SJSA1 (cell line): ENCODE measurements at places on chromosomes 3 and 15.
A peak's percentile ranks its signal among the peaks of the same experiment; 100 is the strongest.

DNA sequence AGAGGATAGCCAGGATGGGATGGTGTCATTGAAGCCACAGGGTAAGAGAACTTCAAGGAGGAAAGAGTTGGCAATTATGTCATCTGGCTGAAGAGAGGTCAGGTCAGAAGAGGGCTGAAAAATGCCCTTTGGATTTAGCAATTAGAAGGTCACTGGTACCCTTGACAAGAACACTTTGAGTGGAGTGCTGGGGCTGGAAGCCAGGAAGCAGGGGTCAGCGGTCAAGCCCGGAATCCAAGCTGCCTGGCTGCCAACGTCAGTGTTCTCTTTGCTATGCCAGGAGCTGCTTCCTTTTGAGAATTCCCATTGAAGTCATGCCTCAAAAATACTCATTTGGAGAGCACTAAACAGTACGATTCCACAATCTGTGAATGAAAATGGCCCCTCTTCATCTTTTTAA, 386.5 kb downstream of the SHQ1 start:
- DNase-seq: no peak

DNA sequence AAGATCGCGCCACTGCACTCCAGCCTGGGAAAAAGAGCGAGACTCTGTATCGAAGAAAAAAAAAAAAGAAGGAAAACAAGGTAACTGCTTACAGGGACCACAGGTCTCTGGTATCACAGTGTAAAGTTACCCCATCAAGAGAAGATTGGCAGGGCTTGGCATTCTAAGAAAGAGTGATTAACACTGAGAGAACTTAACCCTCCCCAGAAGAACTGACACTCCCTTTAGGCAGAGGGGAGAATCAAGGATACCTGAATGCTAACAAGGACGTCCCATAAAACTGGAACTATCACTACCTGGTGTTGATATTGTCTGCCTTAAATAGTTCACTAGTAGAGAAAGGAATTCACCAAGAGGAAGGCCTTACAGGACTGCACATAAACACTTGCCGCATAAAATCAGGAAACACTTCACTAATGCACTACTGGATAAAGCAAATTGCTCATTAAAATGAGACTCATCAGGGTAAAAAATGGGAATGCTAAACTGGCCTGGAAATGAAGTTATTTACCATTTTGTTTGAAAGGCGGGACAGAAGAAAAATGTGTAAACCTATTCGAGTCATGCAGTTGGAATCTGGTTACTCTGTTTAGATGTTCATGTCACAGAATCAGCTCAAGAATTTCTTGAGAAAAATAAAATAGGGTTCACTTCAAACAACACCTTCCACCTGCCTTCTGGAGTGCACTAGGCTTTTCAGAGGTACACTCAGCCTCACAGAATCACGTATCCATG, 121.6 kb downstream of the FOXP1 start:
- no peak for DNase-seq

GRCh38 chr3:139629033-139629432, 48.7 kb downstream of the NMNAT3 start:
- DNase-seq: no peak

- DNase-seq: no peak
Observed at GRCh38 chr3:115428841-115429240, 194.5 kb upstream of the GAP43 start.

- DNase-seq: no peak
Observed at GRCh38 chr3:160291290-160291908, 66.2 kb downstream of the C3orf80 start.

GRCh38 chr3:99108508-99108907, 207.0 kb upstream of the DCBLD2 start:
- no peak for DNase-seq

- no peak for DNase-seq
Observed at GRCh38 chr3:147336543-147337278, 69.6 kb downstream of the ZIC4 start.

- DNase-seq: no peak
Observed at GRCh38 chr15:81914734-81915256, 131.0 kb downstream of the MEX3B start.

- DNase-seq: no peak
Observed at GRCh38 chr15:87735522-87735921, 521.0 kb downstream of the NTRK3 start.

GRCh38 chr3:27596334-27596841, 112.2 kb upstream of the SLC4A7 start:
- peak; percentile 76 for DNase-seq

DNA sequence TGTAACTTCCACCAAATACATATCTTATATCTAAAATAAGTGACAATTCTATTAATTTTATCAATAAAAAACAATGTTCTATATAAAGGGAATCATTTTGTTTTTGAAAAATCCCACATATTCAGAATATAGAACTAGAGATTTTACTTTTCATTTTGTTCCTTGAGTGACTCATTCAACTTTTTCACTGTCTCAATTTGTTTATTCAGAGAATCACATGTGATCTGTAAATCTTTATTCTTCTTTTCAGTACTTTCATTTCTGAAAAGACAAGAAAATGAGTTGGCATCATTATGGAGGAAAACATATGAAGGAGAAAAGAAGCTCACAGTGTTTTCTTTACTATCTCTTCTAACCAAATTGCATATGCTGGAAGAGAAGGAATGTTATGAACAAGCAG, 35.0 kb downstream of the CIP2A start:
- DNase-seq: no peak

DNA sequence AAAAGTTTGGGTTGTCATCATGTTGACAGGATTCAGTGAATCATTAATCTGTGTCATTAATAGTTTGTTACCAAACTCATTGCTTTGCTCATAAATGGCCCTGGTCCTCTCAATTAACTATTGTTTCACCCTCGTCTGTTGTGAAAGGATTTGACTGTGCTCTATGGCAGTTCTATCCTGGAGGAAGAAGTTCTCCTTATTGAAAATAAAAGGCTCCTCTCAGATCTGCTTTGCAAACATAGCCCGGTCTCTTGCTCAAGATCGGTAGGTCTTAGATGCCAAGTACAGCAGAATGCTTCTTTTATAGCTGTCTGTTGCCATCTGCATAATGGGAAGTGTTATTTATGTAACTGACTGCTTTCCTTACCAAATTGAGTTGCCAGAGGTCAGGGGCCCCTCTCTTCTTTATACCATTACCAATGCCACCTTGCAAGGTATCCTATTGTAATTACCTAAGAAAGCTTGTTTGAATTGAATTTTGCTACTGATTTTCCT, 146.5 kb downstream of the EBLN2 start:
- no peak for DNase-seq

- no peak for DNase-seq
Observed at GRCh38 chr15:75037685-75038084, 14.3 kb downstream of the PPCDC start.

DNA sequence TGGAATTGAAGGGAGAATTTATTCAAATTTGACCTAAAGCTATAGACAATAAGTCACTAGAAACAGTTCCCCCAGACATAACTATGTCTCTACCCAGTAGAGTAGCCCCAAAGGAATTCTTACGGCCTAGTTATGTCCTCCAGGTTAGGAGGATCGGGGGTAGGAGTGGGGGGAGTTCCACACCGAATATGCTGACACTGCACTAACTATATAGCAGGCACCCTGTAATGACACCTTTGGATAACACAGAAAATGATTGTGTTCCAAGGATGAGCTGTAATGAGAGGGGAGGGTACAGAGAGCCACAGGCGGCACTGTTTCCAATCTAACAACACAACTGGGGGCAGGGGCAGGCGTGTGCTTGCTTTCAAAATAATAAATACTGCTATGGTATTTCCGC, 376.2 kb upstream of the RORA start:
- DNase-seq: no peak

- DNase-seq: no peak
Observed at GRCh38 chr15:64070106-64070505, 23.5 kb downstream of the CIAO2A start.

DNA sequence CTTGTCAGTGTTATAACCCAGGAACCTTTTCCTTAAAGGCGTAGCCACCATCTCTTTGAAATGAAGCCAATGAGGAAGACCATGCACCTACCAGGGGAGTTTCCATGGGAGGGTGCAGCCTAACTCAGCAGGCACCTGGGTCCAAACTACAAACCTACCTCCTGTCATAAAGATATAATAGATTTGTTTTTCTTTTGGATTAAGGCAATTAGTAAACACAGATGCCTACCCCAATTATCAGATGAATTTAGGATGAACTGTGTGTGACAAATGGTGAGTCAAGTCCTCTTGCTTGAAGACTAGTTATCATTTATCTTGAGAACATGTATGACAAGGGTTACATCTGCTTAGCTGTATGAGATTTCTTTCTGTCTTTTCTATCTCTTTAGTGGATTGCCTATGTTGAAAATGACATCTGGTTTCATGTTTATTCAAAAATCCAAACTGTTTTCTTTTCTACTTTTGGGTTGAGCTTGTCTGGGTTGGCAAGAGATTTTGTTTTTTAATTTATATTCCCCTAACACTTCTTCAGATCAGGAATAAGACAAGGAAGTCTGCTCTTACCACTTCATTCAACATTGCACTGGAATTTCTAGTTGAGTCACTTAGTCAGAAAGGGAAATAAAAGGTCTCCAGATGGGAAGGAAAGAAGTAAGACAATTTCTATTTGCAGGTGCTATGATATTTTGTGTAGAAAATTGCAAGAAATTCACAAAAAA, 149.9 kb downstream of the NEK10 start:
- no peak for DNase-seq

GRCh38 chr15:49741712-49742111, 120.9 kb downstream of the DTWD1 start:
- DNase-seq: no peak

- no peak for DNase-seq
Observed at GRCh38 chr3:195013411-195014361, 257.3 kb downstream of the XXYLT1 start.

DNA sequence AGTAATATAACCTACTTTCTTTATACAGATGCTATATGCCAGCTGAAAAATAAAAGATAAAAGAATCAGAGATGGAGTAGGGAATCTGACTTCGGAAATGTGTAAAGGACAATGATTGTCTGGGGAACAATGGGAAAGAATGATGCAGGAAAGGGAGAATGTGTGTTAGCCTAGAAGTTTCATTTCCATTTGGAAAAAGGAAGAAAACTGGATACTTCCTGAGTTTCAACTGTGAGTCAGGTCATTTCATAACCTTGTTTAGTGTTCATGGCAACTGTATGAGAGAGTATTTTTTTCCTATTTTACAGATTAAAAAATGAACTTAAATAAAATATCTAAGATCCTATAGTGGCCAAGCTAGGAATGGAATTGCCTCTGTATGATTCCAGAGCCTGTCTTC, 261.3 kb upstream of the NECTIN3 start:
- DNase-seq: no peak

DNA sequence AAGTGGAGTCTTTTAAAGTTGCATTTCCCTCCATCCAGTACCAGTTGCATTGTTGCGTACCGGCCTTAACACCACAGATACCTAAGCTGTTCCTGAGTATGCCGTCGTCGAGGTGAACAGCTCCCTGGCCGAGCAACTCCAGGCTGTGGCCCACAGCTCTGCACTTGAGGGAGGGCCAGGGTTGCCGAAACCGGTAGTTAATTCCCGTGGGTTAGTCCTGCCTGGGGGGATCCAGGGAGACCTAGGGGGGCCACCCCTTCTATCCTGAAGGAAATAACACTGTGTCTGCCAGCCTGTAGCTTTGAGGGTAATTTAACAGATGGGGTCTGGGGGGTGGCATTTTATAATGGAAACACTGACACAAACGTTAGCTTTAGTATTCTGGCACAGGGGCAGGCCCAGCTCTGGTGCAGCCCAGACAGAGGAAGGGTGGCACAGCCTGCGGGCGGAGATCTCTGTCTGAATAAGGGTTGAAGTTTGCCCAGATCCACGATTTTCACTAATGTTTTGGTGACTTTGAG, 60.8 kb downstream of the RGMA start:
- DNase-seq: no peak

- no peak for DNase-seq
Observed at GRCh38 chr3:126264952-126265351, 84.6 kb upstream of the ALDH1L1 start.

DNA sequence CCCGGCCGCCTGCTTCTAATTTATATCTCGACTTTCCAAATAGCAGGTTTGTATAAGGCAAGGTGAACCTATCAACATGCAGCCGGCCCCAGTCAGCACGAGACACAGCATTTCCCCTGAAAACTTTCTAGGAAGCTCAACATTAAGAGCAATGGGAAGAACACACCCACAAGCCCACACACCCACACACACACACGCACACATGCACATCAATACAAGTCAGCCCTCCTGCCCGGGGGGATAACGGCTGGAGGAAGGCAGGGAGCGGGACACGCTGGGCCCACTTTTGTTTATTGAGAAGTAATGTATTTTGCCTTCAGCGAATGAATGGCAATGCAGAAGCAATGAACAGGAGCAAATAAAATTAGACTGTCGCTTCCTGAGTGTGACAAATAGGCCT, 83.5 kb downstream of the PCSK6 start:
- DNase-seq: no peak

DNA sequence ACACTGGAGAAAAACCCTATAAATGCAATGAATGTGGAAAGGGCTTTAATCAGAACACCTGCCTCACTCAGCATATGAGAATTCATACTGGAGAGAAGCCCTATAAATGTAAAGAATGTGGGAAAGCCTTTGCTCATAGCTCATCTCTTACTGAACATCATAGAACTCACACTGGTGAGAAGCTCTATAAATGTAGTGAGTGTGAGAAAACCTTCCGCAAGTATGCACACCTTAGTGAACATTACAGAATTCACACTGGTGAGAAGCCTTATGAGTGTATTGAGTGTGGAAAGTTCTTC, 7.4 kb upstream of the ZNF501 start:
- DNase-seq: no peak

- DNase-seq: no peak
Observed at GRCh38 chr3:189383630-189384029, 211.9 kb downstream of the TPRG1 start.

GRCh38 chr3:170977949-170978745, 48.4 kb downstream of the SLC2A2 start:
- no peak for DNase-seq

GRCh38 chr3:57006949-57007419, 53.5 kb upstream of the SPATA12 start:
- DNase-seq: no peak

DNA sequence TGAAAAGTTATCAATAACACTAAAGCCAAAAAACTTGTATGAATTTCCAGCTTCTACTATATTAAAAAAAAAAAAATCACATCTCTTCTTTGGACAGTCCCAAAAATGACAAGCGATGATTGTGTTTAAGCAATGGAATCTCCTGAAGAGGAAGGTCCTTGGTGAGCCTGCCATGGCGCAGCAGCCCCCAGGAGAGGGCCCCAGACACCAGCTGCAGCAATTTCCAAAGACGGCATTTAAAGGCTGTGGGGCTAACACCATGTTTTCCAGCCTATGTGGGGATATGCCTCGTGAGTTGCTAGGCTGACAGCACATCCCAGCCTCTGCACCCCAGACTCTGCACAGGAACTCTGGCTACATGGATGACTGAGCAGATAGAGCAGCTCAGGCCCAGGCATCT, 14.7 kb downstream of the SKIC8 start:
- no peak for DNase-seq

GRCh38 chr3:10352146-10352911, 31.4 kb upstream of the SEC13 start:
- peak; percentile 69 for DNase-seq

DNA sequence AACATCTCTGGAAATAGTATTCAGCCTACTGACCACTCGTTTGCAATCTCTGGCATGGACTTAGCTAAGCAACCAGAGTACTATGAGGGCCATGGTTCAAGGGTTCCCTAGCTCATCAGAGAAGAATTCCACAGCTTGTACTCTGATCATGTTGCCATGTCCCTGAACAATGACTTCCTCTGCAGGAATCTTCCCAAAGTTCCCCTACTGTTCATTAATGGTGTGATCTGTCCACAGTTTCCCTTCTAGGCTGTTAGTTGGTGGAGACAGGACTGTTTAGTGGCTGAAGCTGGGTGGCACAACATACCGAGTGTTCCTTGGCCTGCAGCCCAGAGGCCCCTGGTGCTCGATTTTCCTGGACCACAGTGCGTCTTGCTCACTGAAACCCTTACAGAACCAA, 44.4 kb upstream of the GALNT15 start:
- DNase-seq: peak; percentile 77
